ENCODE measurements at places on chromosomes 13 and 19.

DNA sequence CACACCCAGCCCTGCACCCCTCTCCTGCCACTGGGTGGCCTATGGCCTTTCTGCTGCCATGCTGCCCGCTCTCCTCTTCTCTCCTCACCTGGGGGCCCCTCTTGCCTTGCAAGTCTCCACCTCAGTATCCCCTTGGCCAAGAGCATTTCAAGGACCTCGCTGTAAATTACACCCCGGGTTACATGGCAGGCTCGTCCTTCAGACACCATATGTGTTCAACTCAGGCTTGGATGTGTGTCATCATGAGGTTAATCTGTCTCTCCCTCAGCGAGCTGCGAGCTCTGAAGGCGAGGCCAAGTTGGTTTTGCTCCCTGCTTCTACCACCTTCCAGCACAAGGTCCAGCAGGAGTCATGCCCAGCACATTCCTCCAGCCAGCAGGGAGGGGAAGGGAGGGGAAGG is 74.8 kb upstream of the TM9SF2 start:
- no peak for DNase-seq

- DNase-seq = no peak
Measured at GRCh38 chr19:12721656-12722565, 1.8 kb downstream of the TNPO2 start.

GRCh38 chr19:16760990-16761389 is 41.3 kb downstream of the NWD1 start:
- DNase-seq = no peak

GRCh38 chr19:32642771-32643170 is 32.2 kb downstream of the ANKRD27 start:
- no peak for DNase-seq

GRCh38 chr13:46367617-46368327 is 19.3 kb downstream of the RUBCNL start:
- DNase-seq = no peak

DNA sequence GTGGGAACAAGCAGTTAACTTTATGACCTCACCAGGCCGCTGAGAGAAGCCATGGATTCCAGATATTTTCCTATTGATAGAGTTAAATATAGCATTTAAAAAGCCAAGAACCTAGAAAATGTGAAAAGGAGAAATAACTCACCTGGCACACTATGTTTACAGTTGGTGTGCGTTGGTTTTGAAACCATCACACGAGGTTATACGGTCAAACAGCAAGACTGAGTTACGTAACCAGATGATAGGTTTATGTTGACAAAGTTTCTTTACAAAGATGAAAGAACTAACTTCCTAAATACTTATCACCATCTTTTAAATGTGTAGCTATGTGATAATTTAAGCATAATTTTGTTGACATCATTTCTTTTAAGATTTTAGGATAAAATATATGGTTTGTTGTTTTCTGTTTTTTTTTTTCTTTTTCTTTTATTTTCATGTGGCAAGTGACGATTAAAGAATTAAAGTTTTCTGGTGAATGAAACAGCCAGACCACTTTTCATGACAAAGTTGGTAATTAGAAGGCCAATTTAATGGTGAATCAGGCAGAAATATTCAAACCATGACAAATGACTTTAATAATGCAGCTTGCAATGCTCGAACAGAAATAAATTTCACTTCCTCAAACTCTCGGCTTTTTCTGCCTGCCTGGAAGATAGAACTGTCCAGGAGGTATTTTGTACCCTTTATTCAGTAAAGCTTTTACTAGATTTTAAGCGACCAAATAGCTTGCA is 339.1 kb upstream of the OBI1 start:
- no peak for DNase-seq

- no peak for DNase-seq
Measured at GRCh38 chr13:45492538-45492937, 27.8 kb downstream of the COG3 start.

DNA sequence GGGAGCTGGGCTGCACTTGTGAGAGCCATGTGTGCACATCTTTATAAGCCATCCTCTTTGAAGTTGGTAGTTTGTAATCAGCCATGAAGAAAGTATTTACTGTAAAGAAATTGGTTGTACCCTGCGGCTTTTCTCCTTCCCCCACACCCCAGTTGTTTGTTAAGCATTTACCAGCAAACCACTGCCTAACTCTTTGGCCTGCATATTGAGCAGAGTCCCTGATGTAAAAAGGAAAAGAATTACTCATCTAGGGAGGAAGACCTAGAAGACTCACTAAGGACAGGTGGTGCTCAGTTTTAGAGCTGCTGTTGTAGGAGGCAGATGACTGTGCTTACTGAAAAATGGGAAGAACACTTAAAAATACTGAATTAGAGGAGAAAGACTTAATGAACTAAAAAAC is 245.3 kb downstream of the PCCA start:
- DNase-seq = no peak

DNA sequence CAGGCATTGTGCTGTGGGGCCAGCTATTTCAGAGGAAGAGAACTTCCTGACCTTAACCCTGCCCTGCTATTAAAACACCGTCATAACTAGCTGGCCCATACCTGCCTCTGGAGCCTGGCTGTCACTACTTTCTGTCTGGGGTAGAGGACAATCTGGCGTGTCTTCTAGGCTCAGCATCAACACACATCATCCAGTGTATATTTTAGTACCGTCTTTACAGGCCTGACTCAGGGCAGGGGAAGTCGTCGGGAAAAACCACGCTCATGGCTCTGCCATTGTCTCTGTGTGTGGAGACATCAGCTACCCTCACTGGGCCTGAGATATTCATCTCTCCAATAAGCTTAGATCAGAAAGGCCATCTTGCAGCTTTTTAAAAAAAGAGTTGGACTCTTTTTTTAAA is 151.1 kb downstream of the KATNAL1 start:
- no peak for DNase-seq

Data from esophagus squamous epithelium (tissue), 5 donors.